ENCODE measurements at places on chromosomes 7 and 10.

DNA sequence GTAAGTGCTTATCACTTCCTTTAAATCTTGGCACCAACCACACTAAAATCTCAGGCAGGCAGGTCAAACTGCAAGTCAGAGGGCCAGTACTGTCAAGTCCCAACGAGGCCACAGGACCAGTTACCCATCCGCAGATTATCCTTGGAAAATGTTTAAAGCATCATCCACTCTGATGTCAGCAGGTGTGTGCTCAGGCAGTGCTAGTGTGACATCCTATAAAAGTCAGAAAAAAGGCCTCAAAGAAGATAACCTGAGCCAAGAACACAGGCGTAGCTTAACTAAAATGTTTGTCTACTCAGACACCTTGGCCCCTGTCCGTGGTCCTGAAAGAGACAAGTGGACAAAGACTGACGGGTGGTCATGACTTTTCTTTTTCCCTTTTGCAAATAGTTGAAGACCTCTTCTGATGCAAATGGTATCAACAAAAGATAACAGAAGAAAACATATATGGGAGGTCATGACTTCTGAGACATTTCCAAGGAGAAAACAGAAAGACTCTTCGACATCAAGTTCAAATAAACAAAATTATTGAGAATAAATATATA is 309.3 kb downstream of the KCNMA1 start:
- DNase-seq = peak; percentile 13

DNA sequence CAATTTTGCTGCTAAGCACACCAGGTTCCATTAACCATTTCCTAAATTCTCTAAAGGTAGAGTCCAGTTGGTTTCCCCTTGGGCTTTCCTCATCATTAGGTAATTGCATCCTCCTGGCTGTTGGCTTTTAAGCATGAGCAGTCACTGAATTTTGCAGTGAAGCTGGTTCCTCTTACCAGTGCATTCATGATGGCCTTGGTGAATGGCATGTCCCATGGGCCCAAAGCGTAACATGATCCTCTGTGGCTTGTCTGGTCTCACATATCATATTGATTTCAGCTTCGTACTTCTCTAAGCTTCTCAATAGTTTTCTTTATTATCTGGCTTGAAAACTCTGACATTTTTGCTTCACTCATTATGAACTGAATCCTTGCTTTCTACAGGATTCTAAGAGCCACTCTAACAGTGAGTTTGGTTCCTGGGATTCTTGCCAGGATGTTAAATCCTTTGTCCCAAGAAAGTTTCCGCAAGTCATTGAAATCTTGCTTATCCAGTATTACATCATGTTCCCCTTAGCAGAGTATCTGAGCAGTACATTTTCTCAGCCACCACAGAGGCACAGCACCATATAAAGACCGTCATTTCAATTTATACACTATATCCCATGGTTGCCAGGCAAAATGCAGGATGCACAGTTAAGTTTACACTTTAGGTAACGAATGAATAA is 134.2 kb downstream of the PTN start:
- DNase-seq = peak; percentile 5

GRCh38 chr7:81173766-81174281 is 255.0 kb upstream of the SEMA3C start:
- DNase-seq = peak; percentile 38

DNA sequence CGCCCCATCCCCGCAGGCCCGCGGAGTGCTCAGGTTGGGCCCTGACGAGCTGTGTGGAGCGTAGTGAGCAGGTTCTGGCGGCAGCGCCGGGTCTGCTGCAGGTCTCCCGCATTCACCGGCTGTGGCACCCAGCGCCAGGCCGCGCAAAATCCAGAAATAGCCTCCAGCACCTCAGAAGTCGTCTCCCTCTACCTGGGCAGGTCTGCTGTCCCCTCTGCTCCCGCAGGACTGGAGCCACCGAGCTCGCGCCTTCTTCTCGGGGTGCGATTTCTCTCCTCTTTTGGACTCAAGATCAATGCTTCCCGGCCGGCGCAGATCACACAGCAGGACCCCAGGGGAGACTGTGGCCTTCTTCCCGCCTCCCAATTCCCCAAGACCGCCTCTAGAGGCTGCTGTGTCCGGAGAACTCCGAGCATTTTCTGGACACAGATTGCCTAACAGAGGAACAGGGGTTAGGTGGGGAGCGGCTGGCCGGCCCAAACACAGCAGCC is 8.4 kb downstream of the TLX1 start:
- DNase-seq = no peak
